ENCODE measurements at places on chromosomes 16 and 17. TPM values are rescaled to one million over a fixed set of nuclear protein-coding genes. Genes with fewer than 3 reads are reported as not detected.
A peak's percentile ranks its signal among the peaks of the same experiment; 100 is the strongest.

GRCh38 chr17:4472286-4472685, 26.4 kb upstream of the SPNS2 start:
- no peaks in the 10 kb centered on the region for H3K4me1 ChIP-seq
- no peak overlapping the region for H3K4me3 ChIP-seq
- no peaks in the 10 kb centered on the region for H3K36me3 ChIP-seq
- no peaks in the 10 kb centered on the region for H3K27me3 ChIP-seq

DNA sequence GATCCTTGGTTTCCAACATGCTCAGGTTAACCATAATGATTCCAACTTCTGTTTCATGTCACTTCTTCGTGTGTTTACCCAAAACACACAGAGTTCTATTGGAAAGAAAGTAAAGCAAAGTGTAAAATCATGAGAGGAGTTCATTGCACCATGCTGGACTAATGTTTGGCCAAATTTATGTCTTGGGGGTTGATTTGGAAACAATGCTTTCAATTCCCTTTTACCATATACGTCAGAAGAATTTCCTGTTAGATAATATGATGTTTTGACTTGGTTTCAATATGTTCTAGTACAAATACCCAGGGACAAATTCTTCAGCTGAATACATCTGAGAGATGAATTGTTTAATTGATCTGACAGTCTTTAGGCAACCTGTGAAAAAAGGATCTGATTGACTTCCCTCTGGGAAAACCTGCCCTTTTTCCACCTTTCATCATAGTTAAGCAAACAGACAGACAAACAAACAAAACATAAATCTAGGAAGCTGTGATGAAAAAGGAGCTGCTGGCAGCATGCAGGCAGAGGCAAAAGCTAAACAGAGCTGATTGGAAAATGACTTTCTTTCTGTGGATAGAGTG, 26.0 kb upstream of the MPHOSPH6 start:
- H3K4me1 ChIP-seq = no peaks in the 10 kb centered on the region
- H3K27ac ChIP-seq = no peak overlapping the region
- no peaks in the 10 kb centered on the region for H3K27me3 ChIP-seq
- no peak overlapping the region for H3K4me3 ChIP-seq

GRCh38 chr16:73019457-73020362, 28.2 kb downstream of the ZFHX3 start:
- H3K4me1 ChIP-seq = peaks cover 4% of the 10 kb centered on the region
- DNase-seq = no peak
- peak overlapping the region; percentile 0 for H3K27ac ChIP-seq

GRCh38 chr16:679814-680624, at the start of gene STUB1:
STUB1 (plus strand) TSS chr16:680410; CDS start chr16:680526, 116 bp downstream.
- peak within 1 kb of the TSS; percentile 67 for H3K4me3 ChIP-seq
- H3K36me3 ChIP-seq = peaks cover 5% of the 10 kb centered on the region
- no peak within 1 kb of the TSS for H3K27ac ChIP-seq
- H3K4me1 ChIP-seq = no peaks in the 10 kb centered on the region
- H3K27me3 ChIP-seq = no peaks in the 10 kb centered on the region
- peak; percentile 90 for DNase-seq

DNA sequence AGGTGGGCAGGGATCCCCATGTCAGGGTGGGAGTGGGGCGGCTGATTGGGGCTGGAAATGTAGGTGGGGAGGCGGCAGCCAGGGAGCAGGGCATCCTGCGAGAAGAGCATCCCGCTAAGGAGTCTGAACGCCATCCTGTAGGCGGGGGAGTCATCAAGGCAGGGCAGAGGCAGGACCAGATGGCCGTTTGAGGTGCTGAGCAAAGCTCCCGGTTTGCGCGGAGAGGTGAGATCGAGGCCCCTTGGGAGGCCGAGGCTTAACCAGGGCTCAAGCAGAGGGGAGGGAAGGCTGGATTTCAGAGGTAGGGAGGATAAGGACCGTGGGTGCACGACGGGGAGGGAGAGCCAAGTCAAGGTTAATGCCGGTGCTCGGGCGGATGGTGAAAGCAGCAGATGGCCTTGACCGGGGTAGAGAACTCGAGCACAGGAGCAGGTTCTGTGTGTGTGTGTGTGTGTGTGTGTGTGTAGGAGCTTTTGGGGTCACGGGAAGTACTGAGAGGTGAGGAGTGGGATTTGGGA, 472 bp upstream of the NME2 start:
- no peaks in the 10 kb centered on the region for H3K4me1 ChIP-seq
- H3K27me3 ChIP-seq = no peaks in the 10 kb centered on the region
- H3K4me3 ChIP-seq = peak overlapping the region; percentile 57

- H3K36me3 ChIP-seq = peaks cover 5% of the 10 kb centered on the region
- DNase-seq = no peak
- no peaks in the 10 kb centered on the region for H3K27me3 ChIP-seq
- peaks cover 2% of the 10 kb centered on the region for H3K4me1 ChIP-seq
- H3K4me3 ChIP-seq = no peak overlapping the region
- H3K27ac ChIP-seq = no peak overlapping the region
These were observed 101.9 kb downstream of the ZFHX3 start for GRCh38 chr16:72946063-72946462.

- DNase-seq = no peak
- no peaks in the 10 kb centered on the region for H3K36me3 ChIP-seq
- H3K27ac ChIP-seq = no peak overlapping the region
- H3K4me1 ChIP-seq = no peaks in the 10 kb centered on the region
- H3K27me3 ChIP-seq = no peaks in the 10 kb centered on the region
These were observed 890 bp upstream of the CD300A start for GRCh38 chr17:74465378-74466110.

GRCh38 chr16:4765511-4766474, 1.2 kb downstream of the ZNF500 start:
- DNase-seq = no peak
- H3K4me1 ChIP-seq = no peaks in the 10 kb centered on the region
- no peaks in the 10 kb centered on the region for H3K27me3 ChIP-seq
- peak overlapping the region; percentile 94 for H3K4me3 ChIP-seq

DNA sequence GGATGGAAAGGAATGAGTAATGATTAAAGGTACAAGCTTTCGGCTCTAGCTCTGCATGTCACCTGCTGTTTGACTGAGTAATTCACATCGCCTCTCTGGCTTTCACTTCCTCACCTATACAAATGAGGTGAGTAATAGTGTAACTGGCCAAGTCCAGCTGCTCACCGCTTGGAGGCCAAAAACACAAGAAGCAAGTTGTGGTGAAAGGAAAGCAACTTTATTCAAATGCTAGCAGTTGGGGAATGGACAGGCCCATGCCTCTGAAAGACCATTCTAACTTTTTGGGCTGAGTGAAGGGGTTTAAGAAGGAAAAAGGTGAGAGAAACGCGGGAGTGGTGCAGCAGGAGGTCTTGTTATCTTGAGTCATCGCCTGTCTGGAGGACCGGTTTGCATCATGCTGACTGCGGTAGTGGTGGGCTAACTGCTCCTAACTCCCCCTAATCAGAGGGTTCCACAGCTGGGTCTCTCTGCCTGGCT, 45.7 kb upstream of the CSNK2A2 start:
- H3K27ac ChIP-seq = no peak overlapping the region
- no peaks in the 10 kb centered on the region for H3K27me3 ChIP-seq

GRCh38 chr17:48759288-48759687, 30.7 kb upstream of the HOXB13 start:
- DNase-seq = no peak
- no peaks in the 10 kb centered on the region for H3K4me1 ChIP-seq
- H3K4me3 ChIP-seq = no peak overlapping the region
- no peaks in the 10 kb centered on the region for H3K27me3 ChIP-seq

DNA sequence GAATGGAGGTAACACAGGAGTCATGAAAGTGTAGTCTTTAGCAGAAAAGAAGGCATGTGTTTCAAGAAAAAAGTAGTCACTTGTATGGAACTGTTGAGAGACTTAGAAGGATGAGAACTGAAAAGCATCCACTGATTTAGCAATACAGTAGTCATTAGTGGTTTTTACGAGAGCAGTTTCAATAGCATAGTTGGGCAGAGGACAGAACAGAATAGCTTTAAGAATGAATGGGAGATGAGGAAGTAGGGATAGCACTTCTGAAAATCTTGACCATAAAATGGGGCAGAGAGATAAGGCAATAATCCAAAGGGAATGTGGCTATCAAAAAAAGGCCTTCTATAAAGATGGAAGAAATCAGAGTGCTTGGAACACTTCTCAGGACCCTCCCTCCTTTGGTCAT, 64.8 kb upstream of the C17orf78 start:
- DNase-seq = no peak
- no peaks in the 10 kb centered on the region for H3K4me1 ChIP-seq
- H3K27ac ChIP-seq = no peak overlapping the region

GRCh38 chr16:27839419-27839818, 224.1 kb downstream of the GSG1L start:
- H3K36me3 ChIP-seq = no peaks in the 10 kb centered on the region
- H3K27me3 ChIP-seq = no peaks in the 10 kb centered on the region
- no peak overlapping the region for H3K4me3 ChIP-seq
- no peaks in the 10 kb centered on the region for H3K4me1 ChIP-seq
- H3K27ac ChIP-seq = no peak overlapping the region
- peak; percentile 9 for DNase-seq

The FUS gene
- 329 TPM for polyA plus RNA-seq

The KLHL10 gene
- not detected for polyA plus RNA-seq

The KREMEN2 gene
- not detected for polyA plus RNA-seq

The HSBP1 gene
- polyA plus RNA-seq = 24.0 TPM

The SCARF1 gene
- polyA plus RNA-seq = 0.63 TPM

The FNDC8 gene
- not detected for polyA plus RNA-seq

The MSL1 gene
- 171 TPM for polyA plus RNA-seq

The SKAP1 gene
- polyA plus RNA-seq = not detected

The CARD14 gene
- polyA plus RNA-seq = 0.13 TPM

All from aorta (tissue), 5 donors.